ENCODE measurements at places on chromosomes 3 and 15.

GRCh38 chr3:94544131-94544789, 481.4 kb downstream of the NSUN3 start:
- DNase-seq: no peak

DNA sequence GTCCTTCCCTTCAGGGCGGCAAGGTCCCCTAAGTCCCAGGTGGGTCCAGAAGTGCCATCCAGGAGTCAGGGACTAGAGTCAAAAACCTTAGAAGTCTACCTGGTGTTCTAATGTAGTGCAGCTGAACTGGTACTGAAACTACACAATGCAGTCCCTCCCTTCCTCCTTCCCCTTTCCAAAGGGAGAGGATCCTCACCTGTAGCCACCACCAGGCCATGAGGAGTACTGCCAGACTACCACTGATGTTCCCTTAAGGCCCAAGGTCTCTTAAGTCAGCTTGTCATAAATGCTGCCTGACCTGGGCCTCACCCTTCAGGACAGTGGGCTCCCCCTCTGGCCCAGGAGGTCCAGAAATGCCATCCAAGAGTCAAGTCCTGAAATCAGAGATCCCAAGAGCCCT, 98.9 kb downstream of the ULK4 start:
- DNase-seq: no peak

- DNase-seq: no peak
These were observed 378.1 kb downstream of the NSUN3 start for GRCh38 chr3:94440767-94441493.

DNA sequence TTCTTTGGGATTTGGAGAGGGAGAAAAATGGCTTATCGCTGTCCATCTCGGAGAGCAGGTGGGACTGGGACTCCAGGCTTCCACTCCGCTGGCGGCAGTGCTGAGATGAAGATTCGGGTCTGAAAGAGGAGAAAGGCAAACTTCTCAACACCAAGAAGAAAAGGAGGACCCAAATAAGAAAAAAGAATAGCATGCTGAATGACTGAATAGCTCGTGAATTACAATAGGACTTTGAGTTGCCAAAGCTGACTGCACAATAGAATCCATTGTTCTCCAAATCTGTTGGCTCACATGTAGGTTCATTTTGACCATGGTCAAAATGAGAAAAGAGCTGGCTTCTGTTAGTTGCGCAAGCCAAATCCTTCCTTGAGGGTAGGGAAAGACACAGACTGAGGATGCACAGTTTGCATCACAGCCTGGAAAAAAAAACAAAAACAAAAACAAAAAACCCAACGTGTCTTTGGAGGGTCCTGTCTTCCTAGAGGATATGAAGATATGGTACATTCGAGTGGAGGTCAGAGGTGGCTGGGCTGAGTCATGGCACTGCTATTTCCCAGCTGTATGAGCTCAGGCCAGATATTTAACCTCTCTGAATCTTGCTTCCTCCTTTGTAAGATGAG, 59.3 kb upstream of the LMOD3 start:
- no peak for DNase-seq

- DNase-seq: no peak
These were observed 31.4 kb downstream of the EIF3J start for GRCh38 chr15:44568338-44568737.

DNA sequence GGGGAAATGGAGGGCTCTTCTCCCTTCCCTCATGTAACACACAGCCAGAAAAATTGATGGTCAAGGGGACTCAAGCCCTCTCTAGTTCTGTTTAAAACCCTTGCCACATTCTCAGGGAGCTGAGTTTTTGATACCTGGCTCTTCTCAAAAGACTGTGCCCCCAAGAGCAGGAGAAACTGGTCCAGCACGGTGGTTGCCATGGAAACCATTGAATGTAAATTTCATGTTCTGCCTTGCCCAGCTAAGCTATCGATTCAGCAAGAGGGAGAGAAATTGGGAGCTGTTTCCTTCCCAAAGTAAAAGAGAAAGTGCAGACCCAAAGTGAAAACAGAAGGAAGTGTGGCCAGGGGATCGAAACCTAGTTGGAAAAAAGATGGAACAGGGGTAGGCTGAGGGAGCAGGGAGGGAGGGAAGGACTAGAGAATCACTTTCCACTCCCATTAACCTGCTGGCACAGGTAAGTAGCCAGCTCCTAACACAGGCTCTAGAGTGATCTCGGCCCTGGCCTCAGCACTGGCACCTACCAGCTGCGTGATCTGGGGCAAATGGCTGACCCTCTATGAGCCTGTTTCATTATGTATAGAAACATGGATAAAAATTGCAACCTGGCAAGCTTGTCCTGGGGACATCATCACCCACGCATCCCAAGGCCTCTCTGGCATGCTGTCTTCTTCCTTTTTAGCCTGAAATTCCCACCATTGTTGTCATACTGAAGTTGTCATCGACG, 140.9 kb downstream of the TPRA1 start:
- no peak for DNase-seq

- no peak for DNase-seq
These were observed 28.8 kb downstream of the RAB8B start for GRCh38 chr15:63218100-63218808.

- peak; percentile 28 for DNase-seq
These were observed 1.1 kb upstream of the NLGN1 start for GRCh38 chr3:173396191-173397041.

GRCh38 chr3:79414035-79414434, 353.8 kb downstream of the ROBO1 start:
- no peak for DNase-seq

GRCh38 chr3:186277268-186277909, 84.6 kb downstream of the DGKG start:
- no peak for DNase-seq

GRCh38 chr3:4633078-4634004, 140.2 kb downstream of the ITPR1 start:
- DNase-seq: no peak

GRCh38 chr3:152589644-152590043, 245.3 kb upstream of the P2RY1 start:
- no peak for DNase-seq

DNA sequence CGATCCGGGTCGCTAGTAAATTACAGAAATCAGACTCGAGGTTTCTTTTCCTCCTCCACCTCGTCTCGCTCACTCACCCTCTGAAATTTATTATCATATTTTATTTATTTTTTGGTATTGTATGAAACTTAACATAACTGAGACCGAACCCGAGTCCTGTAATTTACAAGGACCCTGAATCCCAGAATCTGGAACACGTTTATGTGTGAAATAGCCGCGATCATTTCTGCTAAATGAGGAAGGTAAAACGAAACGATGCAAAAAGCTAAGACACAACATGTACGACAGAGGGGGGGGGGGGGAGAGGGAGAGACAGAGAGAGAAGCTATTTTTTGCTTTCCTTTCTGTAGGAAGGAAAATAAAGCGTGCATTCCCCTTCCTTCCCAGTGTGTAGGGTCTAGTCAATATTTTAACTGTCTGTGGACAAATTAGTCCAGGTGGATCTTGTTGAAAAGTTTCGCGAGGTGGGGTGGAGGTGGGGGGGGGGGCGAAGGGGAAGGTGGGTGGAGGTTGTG, 1.6 kb downstream of the BBX start:
- DNase-seq: no peak

DNA sequence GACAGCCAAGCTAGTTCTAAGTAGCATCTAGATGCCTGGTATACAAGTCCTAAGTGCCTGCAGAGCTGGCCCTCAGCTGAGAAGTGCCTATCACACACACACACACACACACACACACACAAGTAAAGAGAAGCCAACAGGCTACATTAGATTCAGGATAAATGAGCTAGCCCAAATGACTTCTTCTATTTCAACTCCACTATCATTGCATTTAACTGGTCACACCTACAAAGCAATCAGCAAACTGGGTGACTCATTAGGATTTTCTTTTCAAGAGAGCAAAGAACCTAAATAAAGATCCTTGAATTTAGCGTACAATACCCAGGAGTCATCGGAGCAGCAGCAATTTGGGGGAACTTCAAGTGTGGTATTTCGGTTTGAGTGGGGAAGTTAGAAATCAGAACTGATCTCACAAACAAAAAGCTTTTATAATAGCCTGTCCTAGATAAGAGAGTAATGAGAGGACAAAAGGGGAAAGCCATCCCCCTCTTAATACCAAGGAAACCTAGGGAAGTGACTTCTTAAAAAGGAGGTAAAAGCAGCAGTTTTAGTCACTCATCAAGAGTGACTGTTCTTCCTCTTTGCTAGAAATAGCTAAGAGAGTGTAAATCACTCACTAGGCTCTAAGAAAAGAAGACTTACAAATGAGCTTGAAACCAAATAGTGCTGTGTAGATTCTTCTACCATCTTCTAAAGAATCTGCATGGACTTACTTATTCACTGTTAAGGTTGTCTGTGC, 112.7 kb downstream of the TNIK start:
- no peak for DNase-seq

DNA sequence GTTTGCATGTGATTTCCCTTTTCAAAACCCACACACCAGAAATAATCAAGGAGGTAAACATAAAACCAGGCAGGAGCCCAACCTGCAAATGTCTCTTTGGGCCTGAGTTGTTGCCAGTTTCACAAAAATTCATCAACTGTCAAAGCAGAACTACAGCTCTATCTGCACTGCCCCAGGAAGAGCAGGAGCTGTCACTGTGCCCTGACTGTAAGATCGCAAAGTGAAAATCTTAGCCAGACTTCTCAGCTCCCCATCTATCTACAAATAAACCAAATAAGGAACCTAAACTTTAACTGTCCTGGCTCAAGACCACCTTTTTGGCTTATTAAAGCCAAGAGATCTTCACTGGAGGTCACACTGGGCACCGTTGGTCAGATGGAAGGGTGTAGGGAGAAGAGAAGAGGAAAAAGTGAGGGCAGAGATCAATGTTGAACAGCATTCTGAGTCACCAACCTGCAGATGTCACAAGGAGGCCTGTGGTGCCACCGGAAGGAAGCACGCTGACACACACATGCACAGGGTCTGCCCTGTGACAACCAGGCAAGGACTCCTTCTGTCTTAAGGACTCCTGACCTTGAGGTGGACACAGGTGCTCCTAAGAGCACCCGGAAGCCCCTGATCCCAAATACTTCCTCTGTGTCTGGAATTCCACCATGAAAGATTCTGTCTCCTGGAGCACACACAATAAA, 58.7 kb downstream of the RPN1 start:
- no peak for DNase-seq

Data from NCI-H1436 (cell line).